ENCODE measurements at places on chromosomes 7 and 10.

GRCh38 chr10:87640043-87640442 is 19.6 kb upstream of the PAPSS2 start:
- DNase-seq, result no peak

GRCh38 chr7:22109761-22110160 is 164.1 kb upstream of the CDCA7L start:
- peak; percentile 64 for DNase-seq

- peak; percentile 49 for DNase-seq
These were observed 20.5 kb upstream of the PITRM1 start for GRCh38 chr10:3192856-3193635.

- DNase-seq, result no peak
These were observed 68.9 kb upstream of the ZNF33B start for GRCh38 chr10:42707234-42707633.

DNA sequence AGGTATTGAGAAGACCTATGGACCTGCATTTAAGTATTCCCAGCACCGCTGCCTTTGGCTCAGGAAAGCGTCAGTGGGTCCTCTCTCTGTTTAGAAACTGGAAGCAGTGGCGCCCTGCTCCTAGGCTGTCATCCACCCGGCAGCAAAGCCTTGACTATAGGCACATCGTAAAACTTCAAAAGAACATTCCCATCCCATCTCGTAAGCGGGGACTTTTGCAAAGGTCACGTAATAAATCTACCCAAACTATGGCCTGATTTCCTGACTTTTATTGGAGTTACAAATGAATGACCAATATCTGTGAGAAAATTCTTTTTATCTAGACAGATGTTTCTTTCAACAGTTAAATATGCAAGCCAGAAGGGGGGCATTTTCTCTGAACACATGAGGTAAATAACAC is 115.8 kb upstream of the TCERG1L start:
- no peak for DNase-seq

DNA sequence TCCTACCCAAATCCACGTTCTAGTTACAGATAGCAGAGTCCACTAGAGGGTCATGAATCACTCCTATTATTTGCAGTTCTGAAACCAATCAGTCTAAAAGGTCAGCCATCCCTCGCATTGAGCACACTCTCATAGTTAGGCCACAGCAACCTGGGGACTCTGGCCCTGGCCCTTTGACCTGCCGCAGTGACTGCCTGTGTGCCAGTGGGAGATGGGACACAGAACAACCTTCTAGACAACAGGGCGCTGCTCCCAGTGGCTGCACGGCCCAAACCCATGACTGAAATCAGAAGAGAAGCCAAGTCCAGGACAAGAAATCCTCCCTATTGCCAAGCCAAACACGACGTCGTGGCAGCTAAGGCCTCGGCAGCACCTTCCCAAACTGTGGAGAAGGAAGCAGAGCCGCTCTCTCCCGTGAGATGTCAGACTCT is 158.5 kb downstream of the HERPUD2 start:
- DNase-seq, result no peak

DNA sequence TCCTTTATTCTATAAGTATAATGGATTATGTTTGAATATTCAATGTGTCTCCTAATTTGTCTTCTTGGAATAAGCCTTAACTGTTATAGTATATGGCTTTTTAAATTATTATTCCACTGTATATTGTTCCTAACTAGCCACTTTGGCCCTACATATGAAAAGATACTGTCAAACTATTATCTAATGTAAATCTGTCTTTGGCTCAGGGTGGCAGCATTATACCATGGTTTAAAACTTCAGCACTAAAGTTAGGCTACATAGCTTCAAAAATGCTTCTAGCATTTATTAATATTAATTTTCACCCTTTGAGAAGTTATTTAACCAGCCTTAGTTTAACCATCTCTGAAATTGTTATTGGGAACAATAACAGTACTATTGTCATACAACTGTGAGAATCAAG is 543.1 kb upstream of the MBL2 start:
- DNase-seq, result no peak

DNA sequence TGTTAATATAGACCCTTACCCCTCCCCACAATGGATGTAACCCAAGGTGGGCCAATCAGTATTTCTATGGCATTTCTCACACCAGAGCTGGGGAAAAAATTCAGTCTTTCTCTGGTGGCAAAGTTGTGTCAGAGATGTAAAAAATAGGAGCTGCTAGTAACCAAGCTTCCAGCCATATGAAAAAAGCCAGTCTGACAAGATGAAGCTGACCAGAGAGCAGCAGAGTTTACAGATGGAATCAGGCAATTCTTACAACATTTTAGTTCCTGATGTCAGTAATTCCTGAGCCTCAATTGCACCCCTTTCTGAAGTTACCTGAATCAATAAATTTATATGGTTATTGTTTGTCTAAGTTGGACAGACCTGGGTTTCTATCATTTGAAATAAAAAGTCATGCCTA is 286.3 kb downstream of the HPSE2 start:
- DNase-seq, result no peak

DNA sequence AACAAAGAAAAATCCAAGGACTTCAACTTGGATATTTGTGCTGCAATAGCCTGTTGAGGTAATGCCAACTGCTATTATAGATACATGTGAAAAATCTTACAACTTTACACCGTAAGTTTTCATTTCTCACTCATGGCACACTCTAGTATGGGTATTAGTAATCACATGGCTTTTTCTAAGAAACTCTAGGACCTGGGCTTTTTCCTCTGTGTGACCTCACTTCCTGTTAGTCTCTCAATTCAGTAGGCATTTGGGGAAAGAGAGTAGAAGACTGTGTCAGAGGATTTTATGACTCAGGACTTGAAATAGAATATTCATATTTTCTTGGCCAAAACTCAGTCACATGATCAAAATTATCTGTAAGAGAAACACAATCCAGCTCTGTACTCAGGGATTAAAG is 1049.9 kb downstream of the REEP3 start:
- no peak for DNase-seq

DNA sequence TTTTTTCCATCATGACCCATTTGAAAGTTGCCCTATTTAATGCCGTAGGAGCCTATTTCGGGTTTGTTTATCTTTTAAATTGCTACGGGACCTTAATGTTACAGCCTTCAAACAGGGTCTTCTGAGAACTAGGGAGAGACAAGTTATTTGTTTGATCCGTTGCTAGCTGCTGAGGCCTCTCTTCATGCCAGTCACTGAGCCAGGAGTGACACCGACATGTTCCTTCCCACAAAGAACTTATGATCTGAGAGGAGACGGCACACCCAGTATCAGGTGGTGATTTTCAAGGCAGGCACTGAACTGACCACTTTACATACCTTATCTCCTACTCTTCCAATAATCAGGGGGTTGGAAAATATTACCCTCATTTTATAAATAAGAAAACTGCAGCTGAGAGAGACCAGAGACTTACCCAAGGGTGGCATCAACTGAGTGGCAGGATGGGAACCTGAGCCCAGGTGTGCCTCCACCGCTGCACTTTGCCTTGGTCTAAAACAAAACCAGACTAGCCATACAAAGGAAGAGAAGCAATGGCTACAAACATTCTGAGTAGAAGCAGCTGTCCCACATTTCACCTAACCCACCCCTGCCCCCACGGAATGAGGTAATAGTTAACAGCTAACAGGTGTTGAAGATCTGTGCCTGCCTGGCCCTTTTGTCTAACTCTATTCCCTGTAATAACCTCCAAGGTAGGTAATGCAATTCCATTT is 40.5 kb downstream of the PPP1R3C start:
- DNase-seq, result no peak

- DNase-seq, result no peak
These were observed 27.1 kb upstream of the GPAM start for GRCh38 chr10:112210666-112211065.

DNA sequence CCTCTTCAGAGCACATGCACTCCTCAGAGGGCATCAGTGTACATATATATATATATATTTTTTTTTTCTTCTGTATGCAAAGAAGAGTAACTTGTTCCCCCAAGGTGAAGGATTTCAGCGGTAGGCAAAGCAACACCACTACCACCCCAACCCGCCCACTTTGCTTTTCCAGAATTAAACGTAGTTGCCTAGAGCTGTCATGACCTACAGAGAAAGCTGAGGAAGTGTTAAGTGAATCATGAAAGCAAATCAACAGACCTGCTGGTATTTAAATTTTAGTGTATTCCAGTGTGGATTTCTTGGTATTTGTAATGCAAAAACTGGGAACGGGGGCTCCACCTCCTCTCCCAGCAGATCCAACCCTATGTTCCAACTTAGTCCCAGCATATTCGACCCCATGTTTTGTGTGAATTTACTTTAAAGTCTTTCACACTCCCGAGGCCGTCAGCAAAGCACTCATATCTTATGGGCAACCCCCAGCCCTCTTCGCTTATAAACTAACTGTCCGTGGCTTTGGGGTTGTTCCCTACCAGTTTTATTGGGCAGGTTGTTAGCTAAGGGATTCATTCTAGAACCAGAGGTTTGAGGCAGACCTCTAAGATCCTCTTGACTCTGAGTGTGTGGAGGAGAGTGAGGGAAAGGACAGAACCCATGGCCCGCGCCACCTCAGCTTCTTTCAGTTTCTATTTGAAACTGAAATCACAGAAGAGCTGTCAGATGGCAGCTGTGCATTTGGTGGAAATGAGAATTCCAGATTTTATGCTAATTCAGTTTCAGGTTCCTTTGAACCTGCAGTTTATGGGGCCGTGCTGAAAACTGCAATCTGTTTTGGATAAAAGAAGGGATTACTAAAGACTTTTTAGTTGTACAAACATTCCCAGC is 450.2 kb upstream of the GALNT17 start:
- peak; percentile 65 for DNase-seq

DNA sequence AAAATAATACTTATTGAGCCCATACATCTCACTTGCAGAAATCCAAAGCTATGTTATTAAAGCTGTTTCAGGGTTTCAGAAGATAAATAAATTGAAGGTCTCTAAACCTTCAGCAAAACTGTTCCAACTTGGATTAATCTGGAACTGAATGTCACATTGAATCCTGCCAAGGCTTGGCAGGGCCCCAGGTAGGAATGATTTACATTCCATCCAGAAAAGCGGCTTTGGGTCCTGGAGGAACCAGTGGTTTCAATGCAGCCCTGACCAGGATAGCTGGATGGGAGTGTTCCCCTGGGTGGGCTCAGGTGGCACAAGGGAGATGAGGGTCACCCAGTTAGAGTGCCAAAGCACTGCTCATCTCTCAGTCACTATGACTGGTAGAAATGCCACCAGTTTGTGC is 37.0 kb upstream of the TMEM72 start:
- DNase-seq, result no peak

- no peak for DNase-seq
These were observed 2.1 kb downstream of the CPED1 start for GRCh38 chr7:120990468-120991118.

- no peak for DNase-seq
These were observed 47.5 kb downstream of the GSDME start for GRCh38 chr7:24709585-24710360.

DNA sequence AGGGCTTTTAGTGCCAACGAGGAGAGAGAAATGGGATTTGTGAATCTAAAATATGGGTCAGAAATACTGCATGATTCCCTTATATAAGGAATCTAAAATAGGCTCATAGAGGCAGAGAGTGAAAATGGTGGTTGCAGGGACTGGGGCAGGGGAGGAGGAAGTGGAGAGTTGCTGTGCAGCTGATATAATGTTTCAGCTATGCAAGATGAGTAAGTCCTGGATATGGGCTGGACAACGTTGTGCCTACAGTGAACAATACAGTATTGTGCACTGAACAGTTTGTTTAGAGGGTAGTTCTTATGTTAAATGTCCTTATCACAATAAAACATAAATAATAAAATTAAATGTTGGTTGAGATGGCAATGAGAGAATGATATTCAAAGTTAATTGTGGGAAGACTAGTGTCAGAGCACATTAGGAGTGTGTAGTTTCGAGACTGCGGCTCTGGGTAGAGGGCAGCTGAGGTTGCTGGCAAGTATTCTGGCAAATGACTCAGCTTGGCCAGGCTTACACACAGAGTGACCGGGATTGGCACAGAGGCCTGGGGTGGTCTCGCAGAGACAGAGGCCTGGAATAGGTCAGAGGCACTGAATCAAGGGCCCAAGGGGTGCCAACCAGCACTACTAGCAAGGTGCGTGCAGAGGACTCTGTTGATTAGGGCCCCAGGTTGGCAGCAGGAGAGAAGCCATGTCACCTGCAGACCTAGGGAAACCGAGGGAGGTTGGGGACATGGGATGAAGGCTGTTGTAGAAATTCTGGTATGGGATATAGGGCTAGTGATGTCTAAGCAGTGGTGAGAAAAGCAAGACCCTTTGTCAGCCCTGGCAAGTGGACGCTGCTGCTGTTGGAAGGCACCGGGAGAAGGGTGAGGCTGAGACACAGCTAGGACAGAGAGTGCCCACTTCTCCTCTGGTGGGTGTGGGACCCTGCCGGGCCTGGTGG is 2.8 kb upstream of the DEPP1 start:
- DNase-seq, result peak; percentile 81

DNA sequence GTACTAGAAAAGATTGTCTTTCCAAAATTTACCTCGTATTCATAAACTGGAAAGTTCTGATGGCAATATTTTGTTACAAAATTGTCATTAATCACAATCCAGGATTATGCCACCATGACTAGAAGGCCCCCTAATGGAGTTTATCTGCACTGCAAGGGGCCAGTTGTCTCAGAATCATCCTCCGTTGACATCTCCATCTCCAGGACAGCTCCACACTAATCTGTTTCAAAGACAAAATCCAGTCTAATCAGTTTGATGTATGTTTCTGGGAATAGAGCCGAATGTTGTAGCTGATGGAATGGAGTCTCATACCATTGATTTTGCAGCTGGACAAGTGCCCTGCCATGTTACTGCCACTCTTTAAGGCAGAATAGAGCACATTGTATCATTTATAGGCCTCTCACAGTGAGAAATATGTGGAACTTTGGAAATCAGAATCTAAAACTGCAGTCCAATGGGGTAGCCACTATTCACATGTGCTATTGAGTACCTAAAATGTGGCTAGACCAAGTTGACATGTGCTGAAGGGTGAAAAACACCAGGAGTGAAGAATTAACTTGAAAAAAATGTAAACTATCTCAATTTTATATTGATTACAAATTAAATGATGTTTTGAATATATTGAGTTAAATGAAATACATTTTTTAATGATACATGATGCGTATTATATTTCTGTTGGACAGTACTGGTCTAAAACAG is 38.3 kb upstream of the TOMM7 start:
- no peak for DNase-seq

GRCh38 chr10:103480521-103480920 is 1.5 kb upstream of the CALHM3 start:
- no peak for DNase-seq

GRCh38 chr10:34254596-34254995 is 560.5 kb downstream of the PARD3 start:
- peak; percentile 87 for DNase-seq

DNA sequence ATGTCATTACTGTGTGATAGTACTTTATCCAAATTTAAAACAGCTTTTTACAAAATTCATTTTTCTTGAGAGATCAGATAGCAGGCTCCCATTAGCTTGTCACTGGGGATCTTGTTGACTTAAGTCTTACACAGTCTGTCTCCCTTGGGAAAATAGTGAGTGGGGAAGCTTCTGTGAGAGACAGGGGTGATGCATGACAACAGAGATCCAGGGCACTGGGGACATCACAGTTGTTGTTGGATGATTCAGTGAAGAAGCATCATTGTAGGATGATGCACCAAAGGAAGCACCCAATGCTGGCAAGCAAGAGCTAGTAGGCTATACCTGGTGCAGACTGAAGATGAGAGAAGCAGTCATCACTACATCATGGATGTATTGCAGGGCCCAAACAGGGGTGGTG is 284.7 kb downstream of the HDAC9 start:
- no peak for DNase-seq

Data from Daoy (cell line).